Stimulated activated CD4-positive, alpha-beta T cell treated with anti-CD3 and anti-CD28 coated beads, Interleukin-1b, Interleukin-23, amount 100 ng/mL, for 4 hours (primary cell): ENCODE measurements at places on chromosomes 5 and 9.

- DNase-seq: peak; percentile 12
These were observed 34.5 kb upstream of the MED27 start for GRCh38 chr9:132114102-132114707.

DNA sequence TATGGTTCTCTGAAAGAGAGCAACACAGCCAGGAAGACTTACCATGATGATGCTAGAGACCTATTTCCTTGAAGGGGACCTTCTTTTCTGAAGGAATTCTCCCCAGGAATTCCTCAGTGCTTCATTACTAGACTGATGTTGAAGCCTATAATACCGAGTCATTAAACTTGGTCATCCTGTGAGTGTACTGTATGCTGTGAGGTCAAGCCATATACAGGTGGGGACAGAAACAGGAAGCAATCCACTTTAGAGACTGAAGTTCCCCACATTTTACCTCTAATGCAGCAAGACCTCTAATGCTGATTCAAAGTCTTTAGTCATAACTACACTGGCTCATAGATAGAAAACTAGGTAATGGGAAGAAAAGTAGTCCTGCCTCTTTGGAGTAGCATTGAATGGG is 77.1 kb upstream of the RASEF start:
- no peak for DNase-seq

DNA sequence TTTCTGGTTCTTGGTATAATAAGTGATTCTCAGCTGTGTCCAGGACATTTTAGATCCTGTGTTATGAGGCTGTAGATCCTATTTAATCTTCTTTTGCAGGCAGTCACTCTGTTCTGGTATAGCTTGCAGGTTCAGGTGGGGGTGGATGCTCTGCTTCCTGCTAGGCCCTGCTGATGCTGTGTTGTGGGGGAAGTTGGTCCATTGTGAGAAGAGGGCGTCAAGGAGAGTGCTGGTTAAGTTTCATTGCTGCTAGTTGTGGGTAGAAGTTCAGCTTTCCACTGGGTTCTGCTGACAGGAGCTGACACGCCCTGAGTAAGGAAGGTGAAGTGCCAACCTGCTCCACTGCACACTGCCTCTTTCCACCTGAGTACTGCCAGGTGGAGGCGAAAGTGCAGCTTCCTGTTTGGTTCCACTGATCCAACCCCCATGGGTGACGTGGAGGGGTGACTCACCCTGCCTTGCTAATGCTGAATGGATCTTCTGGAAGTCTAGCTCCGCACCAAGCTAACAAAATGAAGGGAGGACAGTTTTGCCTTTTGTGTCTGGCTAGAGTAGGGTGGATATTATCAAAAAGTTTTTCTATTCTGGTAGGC is 16.3 kb downstream of the NMRK1 start:
- DNase-seq: peak; percentile 49

GRCh38 chr9:116897201-116897600 is 210.1 kb downstream of the TRIM32 start:
- no peak for DNase-seq

- DNase-seq: no peak
These were observed 33.4 kb downstream of the SECISBP2 start for GRCh38 chr9:89351584-89352300.

GRCh38 chr5:54285686-54286085 is 24.7 kb downstream of the ARL15 start:
- DNase-seq: no peak

DNA sequence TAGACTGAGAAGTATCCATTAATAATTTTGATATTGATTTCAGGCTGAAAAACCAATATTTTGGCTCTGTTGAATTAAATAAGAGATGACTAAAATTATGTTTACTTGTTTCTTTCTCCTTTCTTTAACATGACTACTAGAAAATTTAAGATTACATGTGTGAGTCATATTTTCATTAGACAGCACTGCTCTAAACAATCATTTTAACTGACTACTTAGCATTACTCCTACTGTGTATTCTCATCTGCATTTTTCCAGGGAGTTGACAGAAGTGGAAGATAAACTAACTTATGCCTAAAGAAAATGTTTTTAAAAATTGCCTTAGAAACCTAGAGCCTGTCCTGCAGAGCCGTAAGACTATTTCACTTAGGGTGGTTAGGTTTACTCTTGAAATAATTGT is 29.1 kb downstream of the TNC start:
- DNase-seq: no peak

DNA sequence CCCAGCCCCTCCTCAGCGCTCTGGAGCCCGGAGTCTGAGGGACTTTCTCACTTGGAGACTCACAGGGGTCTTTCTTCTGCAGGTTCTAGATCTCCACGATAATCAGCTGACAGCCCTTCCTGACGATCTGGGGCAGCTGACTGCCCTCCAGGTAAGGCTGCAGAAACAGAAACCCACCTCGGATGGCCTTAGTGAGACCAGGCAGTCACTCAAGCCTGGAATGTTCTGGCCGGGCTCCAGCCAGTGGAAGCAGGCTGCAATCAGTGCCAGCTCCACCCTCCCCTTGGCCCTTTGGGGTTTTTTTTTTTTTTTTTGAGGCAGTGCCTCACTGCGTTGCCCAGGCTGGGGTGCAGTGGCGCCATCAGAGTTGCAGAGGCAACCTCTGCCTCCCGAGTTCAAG is 7.6 kb downstream of the LRSAM1 start:
- DNase-seq: no peak

- no peak for DNase-seq
These were observed 115.4 kb downstream of the ZNF608 start for GRCh38 chr5:124630767-124631704.

- DNase-seq: no peak
These were observed 28.8 kb downstream of the PPIC start for GRCh38 chr5:123007754-123008153.

DNA sequence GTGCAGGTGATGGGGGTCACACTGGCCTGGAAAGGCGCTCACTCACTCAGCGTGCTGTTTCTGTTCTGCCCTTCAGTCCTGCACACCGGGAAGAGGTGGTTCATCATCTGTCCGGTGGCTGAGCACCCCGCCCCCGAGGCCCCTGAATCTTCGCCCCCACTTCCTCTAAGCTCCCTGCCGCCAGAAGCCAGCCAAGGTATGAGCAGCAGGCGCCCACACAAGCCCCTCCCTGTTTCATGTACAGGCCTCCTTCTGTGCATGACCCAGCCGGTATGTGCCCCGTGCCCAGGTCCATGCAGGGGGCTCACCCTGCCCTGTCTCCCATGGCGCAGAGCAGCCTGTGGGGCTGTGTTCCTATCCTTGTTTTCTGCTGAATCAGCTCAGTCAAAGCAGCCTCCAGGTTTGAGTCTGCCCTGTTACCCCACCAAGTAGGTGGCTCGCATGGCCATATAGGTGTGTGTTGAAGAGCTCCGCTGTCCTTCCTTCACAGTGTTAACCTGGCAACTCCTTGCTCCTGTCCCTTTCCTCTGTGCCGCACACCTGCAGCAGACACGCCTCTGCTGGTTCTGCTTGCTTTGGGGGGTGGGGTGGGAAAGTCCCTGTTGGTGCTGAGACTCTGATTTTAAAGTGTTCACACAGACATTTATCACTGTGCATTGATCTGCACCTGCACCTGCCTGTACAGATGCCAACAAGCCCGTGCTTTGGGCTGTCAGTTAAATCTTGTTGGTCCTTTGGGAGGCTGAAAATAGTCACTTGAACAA is 84.8 kb downstream of the WNK2 start:
- DNase-seq: peak; percentile 14

- DNase-seq: no peak
These were observed 41.1 kb downstream of the ISOC1 start for GRCh38 chr5:129135633-129136032.

DNA sequence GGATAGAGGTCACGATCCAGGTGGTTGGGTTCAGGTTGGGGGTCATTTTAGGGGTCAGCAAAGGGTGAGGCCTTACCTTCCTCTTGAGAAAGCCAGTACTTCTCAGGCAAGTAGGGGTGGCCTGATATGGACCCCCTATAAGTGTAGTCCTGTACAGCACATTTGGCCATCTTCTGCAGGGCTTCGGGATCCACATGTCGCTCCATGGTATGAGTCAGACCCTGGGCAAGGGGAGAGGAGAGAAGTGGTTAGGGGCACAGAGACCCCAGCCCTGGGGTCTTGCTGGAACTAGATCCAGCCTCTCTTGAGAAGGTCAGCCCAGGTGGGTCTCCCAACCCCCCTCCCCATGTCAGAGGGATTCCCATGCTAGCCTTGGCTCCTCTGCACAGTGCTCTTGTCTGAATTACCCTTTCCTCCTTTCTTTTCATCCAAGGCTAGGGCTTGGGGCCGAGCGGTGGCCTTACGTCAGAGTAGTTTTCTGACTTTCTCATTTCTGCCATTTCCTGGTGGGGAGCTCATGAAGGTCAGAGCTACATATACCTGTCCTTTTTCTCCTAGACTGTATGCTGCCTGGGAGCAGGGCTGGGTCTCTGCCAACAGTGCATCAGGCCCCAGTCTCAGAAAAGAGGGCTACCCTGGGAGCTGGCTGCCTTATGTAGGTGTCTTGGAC is 9.0 kb upstream of the MYORG start:
- no peak for DNase-seq

DNA sequence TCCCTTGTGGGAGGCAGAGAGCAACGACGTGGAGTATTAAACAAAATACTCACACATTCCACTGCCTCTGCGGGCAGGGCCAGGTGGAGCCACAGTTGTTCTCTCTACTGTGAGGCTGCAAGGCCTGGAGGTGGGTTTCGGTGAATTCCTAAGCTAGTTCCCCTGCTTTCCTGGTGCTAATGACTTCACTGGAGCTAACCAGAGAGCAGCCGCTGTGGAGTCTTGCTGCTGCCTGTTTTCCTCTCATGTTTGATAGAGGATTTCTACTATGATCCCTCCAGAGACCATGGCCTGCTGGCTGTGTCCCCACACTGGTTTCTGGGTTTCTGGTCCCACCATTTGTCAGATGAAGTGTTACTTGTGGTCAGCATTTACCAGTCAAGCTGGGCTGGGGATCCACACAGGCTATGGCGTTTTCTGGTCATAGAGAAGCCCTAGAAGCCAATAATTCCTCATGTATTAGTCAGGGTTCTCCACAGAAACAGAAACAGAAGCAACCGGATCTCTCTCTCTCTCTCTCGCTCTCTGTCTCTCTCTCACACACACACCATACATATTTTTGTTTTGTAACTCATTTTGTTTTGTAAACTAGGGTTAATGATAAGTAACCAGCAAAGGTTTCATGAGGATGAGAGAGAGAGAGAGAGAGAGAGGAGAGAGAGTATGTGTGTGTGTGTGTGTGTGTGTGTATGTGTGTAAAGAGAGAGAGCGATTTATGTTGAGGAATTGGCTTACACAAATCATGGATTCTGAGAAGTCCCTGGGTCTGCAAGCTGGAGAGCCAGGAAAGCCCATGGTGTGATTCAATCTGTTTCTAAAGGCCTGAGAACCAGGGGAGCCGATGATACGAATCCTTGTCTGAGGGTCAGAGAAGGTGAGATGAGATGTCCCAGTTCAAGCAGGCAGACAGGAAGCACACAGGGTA is 403.0 kb downstream of the GADD45G start:
- DNase-seq: no peak

DNA sequence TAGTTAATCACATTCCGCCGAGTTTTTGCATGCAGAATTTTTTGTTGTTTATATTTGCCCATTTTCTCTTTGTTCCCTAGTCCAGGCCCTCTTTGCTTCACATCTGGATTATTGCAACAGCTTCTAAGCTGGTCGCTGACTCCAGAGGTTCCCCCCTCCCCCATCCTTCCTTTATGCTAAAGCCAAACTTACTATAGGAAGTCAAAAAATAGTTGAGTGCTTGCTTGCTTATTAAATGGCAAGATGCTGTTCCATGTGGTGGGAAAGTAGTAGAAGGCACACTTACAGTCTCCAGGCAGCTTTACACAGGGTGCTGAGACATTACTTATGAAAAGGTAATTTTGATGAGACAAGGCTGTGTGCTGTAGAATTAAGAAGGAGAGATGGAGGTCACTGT is 1.3 kb downstream of the ZBTB34 start:
- DNase-seq: no peak

- DNase-seq: no peak
These were observed 94.5 kb downstream of the TTLL11 start for GRCh38 chr9:121998513-121999049.
